Lung (tissue), 17 donors: ENCODE measurements at places on chromosomes 4 and X. TPM values are rescaled to one million over a fixed set of nuclear protein-coding genes. Genes with fewer than 3 reads are reported as not detected.

GRCh38 chr4:153543351-153543750 is 77.2 kb downstream of the TMEM131L start:
- no peak overlapping the region for H3K4me3 ChIP-seq
- H3K4me1 ChIP-seq, result peaks cover 6% of the 10 kb centered on the region
- no peaks in the 10 kb centered on the region for H3K27me3 ChIP-seq
- H3K27ac ChIP-seq, result no peak overlapping the region

Gene PDGFC
- total RNA-seq, result 56.0 TPM

GRCh38 chr4:47913861-47914219 is 543 bp downstream of the NFXL1 start:
- peak; percentile 73 for DNase-seq
- H3K27me3 ChIP-seq, result no peaks in the 10 kb centered on the region
- peaks cover 15% of the 10 kb centered on the region for H3K4me1 ChIP-seq
- H3K36me3 ChIP-seq, result peaks cover 4% of the 10 kb centered on the region
- peak overlapping the region; percentile 87 for H3K27ac ChIP-seq

Gene PQBP1
- total RNA-seq, result 33.2 TPM

- DNase-seq, result peak; percentile 62
- H3K4me3 ChIP-seq, result no peak overlapping the region
- H3K27me3 ChIP-seq, result no peaks in the 10 kb centered on the region
- peak overlapping the region; percentile 15 for H3K27ac ChIP-seq
- H3K36me3 ChIP-seq, result no peaks in the 10 kb centered on the region
These were observed 35.2 kb upstream of the PHEX start for GRCh38 chrX:21996872-21997455.

DNA sequence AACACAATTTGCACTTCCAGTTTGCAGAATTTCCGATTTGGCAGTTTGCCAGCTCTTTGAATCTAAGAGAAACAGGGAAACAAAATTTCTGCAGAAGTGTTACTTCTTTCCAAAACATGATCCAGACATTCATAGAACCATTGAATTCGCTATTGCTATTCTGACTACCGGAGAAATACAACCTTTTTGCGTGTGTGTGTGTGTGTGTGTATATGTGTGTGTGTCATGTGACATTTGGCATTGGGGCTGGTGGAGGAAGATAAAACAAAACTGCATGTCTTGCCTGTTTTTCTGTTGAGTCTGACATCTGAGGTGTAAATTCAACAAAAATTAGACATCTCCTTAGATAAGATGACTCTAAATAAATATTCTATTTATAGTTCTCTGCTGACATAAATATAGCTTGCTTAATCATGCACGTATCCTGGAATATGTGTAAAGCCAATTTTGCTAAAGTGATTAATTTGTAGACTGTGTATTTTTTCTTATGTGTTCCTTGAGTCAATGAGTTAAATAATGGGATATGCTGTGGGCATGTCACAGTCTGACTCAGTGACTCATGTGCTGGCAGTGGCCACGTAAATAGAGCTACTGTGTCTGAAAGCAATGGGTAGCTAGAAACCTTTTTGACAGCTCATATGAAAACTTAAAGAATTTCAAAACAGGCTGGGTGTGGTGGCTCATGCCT is 98.9 kb downstream of the HPGD start:
- peak; percentile 35 for DNase-seq
- no peak overlapping the region for H3K27ac ChIP-seq
- H3K27me3 ChIP-seq, result no peaks in the 10 kb centered on the region
- H3K4me3 ChIP-seq, result no peak overlapping the region
- no peaks in the 10 kb centered on the region for H3K36me3 ChIP-seq

GRCh38 chr4:75302648-75303047 is 211.6 kb downstream of the RCHY1 start:
- no peak for DNase-seq
- H3K27ac ChIP-seq, result no peak overlapping the region
- no peaks in the 10 kb centered on the region for H3K36me3 ChIP-seq
- no peaks in the 10 kb centered on the region for H3K4me1 ChIP-seq
- H3K27me3 ChIP-seq, result no peaks in the 10 kb centered on the region

DNA sequence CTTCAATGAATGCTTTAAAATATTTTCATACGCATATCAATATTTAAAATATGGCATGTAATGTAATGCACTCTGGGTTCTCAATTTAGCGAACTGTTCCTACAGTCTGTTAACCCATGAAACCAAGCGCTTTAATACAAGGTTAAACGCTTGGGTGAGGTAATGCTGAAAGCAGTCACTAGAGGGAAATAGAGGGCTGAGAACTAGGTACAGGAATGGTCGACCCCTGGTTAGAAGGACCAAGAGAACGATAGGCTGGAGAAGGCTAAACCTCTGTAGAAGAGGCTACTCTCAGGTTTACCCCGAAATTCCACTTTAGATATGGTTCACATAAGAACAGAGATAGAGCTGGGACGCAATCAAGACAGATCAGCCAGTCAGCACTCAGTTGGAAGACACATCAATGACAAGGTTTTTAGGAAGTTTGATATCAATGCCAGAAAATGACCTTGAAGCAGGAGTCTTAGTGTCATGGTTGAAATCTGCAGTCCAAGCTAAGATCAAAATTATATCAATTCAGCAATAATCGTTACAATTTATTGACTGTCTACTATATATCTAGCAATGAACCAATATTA is 26.9 kb downstream of the ARSJ start:
- peak; percentile 19 for DNase-seq
- H3K4me3 ChIP-seq, result no peak overlapping the region
- H3K27me3 ChIP-seq, result no peaks in the 10 kb centered on the region

Gene PLCXD1
- total RNA-seq, result 34.2 TPM

- DNase-seq, result no peak
- H3K27ac ChIP-seq, result no peak overlapping the region
- peaks cover 5% of the 10 kb centered on the region for H3K4me1 ChIP-seq
These were observed 3.0 kb downstream of the RASGEF1B start for GRCh38 chr4:81468678-81469077.

DNA sequence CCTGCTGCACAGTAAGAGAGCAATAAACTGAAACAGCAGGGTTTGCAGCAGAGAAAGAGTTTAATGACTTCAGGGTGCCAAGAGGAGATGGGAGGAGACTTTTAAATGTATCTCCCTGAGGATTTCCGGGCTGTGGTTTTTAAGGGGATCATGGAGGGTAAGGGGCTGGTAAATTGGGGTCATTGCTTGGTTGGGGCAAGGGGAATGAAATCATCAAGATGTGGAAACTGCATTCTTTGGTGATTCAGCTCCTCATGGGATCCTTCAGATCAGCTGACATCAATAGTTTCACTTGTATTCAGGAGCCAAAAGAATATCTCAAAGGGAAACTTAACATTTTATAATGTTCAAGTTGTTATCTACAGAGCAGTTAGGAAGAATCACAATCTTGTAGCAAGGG is 174.3 kb upstream of the ANXA10 start:
- no peaks in the 10 kb centered on the region for H3K36me3 ChIP-seq
- H3K4me1 ChIP-seq, result no peaks in the 10 kb centered on the region
- H3K27ac ChIP-seq, result no peak overlapping the region
- H3K27me3 ChIP-seq, result no peaks in the 10 kb centered on the region
- no peak overlapping the region for H3K4me3 ChIP-seq

DNA sequence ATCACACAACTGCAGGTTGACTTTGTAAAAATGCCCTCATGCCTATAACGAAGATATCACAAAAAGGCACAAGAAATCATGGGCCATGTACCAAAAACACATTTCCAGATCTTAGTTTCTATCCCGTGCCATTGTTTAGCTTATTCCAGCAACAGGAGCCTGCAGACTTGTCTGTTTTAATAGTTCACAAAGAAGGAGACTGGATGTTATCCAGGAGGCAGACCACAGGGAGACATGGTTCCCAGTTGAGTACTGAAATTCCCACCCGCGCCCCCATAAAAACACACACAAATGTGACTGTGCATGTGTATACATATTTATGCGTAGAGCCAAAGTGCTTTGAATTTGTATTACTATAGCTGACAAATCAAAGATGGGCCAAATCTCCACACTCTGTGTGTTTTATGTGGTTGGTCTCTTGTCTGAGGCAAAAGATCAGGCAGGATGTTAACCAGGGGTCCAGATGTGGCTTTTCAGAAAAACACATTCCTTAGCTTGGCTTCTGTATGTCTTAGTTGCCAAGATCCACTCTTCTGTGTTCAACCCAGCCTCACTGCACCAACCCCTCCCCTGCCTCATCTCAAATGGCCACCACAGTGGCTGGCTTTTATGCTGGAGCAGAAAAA is 469.2 kb upstream of the DIPK2B start:
- H3K36me3 ChIP-seq, result no peaks in the 10 kb centered on the region
- no peak overlapping the region for H3K27ac ChIP-seq
- no peaks in the 10 kb centered on the region for H3K27me3 ChIP-seq
- no peak overlapping the region for H3K4me3 ChIP-seq

DNA sequence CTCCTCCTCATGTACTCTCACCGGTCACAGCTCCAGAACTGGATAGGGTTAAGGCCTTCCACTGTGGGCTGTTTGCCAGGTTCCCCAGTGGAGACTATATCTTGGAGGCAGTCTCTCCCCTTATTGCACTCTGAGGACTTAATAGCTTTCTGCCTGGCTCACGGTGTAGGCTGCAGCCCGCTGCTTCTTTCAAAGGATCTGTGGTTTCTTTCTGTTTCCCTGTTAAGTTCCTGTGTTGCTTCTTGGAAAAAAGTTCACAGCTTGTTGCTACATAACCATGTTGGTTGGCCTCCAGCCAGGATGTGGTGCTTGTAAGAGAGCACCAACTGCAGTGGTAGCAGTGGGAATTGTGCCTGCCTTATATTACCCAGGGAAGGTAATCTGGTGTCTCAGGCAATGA is 24.9 kb upstream of the ZDHHC15 start:
- H3K27ac ChIP-seq, result peak overlapping the region; percentile 64
- peak; percentile 61 for DNase-seq
- H3K4me1 ChIP-seq, result no peaks in the 10 kb centered on the region
- no peaks in the 10 kb centered on the region for H3K27me3 ChIP-seq
- no peak overlapping the region for H3K4me3 ChIP-seq
